Hypothalamus (tissue), 51 donors: ENCODE measurements at places on chromosomes 6 and 20.

DNA sequence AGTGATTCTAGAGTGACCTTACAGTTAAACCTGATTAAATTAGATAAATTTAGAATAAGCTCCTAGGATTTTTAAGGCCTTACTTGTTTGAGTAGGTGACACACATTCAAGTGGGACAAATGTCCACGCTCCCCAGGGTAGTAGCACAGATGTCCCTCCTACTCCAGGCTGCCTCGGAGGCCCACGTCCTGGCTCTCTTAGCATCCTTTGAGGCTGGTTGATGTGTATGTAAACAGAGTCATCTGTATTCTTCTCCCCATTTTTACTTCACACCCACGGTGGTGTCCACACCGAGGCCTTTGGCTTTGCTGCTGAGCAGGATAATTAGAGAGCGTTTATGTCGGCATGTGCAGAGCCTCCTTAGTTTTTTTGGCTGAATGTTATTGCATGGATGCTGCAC is 15.8 kb downstream of the ENTPD6 start:
- no peak for DNase-seq

DNA sequence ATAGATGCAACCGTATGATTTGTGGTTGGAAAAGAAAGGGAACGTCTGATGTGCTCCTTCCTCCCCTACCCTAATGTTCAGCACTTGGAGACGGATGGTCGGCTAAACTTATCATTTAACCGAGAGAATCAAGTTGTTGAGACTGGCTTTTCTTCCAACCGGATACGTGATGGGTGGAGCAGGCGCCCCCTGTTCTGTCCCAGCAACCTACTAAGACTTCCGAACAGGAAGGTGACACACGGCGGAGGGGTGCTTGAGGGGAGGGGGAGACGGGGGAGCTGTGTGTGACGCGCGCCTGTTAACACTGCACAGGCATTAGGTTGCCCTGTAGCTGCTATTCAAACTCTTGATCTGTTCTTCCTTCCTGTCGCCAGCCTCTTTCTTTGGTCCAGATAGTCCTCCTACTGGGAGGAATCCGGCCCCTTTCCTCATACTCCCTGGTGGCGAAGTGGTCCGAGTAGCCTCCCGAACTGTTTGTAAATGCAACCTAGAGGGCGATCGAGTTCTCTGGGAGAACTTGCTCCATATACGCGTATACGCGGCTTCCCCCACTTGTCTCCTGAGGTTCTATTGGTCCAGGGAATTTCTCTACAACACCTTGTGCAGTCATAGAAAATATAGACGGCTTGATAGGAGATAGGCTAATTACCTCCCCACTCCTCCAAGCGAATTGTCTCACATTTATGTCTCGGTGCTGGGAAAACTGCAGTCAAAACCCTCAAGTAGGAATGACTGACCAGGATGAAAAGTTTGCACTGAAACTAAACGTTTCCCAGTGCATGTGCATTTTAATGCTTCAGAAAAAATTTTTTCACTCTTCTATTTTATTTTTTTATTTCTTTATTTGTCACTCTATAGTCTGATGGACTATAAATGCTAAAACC is 126.0 kb upstream of the SLC2A12 start:
- peak; percentile 29 for DNase-seq

GRCh38 chr6:327538-328116 is 35.3 kb downstream of the DUSP22 start:
- DNase-seq, result no peak

- no peak for DNase-seq
These were observed 209.2 kb upstream of the PMEPA1 start for GRCh38 chr20:57919049-57919448.

DNA sequence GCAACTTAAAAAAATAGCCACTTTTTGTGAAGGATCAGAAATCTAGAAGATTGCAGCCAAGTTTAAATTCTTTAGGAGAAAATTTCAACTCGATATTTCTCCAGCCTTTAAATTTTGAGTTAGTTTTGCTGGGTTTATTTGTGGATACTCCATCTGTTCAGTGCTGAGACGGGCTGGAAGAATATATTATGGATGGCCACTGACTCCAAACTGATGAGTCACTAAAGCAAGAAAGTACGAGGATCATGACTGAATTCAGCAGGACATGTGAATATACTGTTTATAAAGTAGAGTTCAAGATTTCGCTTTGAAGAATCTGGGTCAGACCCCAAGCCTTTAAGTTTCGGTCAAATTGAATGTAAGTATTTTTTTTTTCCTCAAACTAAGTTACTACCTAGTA is 199.5 kb downstream of the ADGRB3 start:
- no peak for DNase-seq

GRCh38 chr20:50959543-50960126 is 1.0 kb downstream of the MOCS3 start:
- DNase-seq, result no peak

DNA sequence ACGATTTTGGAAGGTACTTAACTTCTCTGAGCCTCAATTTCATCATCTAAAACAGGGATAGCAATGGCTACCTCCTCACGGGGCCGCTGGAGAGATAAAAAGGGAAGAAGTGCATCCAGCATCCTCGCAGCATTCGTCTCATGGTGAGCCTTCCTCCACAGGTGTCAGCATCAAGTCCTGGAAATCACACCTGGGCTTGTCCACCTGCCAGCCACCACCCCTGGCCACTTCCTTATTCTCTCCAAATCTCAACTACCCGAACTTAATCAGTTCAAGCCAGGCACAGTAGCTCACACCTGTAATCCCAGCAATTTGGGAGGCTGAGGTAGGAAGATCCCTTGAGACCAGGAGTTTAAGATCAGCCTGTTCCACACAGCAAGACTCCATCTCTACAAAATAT is 234.5 kb downstream of the LY86 start:
- no peak for DNase-seq

DNA sequence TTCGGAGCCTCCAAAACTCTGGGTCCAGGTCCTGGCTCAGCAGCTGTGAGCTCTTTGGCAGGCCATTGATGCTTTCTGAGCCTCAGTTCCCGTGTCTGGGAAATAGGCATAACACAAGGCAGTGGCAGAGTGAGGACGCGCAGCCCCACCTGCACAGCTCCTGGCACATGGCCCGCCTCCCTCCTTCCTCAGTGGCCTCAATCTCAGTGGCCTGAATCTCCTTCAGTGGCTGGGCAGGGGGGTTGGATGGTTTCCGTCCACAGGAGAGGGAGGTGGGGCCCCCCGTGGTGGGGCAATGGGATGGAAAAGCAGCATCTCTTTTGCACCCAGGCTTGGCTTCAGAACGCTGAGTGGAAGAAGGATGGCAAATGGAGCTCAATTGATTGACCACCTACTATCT is 5.1 kb downstream of the RSPO4 start:
- DNase-seq, result no peak

- no peak for DNase-seq
These were observed 106.5 kb upstream of the GMDS start for GRCh38 chr6:2351807-2352431.

DNA sequence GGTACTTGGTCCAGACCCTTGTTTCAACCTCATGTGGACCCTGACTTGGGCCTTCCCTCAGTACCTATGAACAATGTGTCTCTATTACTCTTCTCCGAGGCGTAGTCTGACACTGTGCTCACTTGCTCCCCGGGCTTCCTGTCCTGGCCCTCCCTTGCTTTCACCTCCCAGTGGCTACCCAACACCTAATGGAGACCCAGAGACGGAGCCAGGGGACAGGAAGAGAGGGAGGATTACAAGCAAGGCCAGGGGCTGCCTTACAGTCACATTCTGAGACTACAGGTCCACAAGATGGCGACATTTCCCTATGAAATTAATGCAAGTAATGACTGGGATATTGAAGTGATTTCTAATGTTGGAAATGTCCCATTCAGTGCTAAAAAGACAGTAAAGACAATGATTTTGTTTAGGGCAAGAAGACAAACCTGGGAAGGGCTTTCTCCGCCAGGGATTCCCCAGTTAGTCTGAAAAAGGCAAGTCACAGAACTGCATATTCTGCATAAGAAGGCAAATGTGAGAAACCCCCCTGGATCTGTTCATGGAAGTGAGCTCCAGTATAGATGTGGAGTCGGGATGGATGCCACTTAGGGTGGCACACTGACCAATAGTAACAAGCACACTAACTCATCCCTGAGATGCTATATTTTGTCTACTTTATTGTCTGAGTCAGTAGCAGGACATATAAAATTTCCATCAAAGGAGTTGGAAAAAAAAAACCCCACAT is 44.0 kb upstream of the ZBTB24 start:
- peak; percentile 10 for DNase-seq

DNA sequence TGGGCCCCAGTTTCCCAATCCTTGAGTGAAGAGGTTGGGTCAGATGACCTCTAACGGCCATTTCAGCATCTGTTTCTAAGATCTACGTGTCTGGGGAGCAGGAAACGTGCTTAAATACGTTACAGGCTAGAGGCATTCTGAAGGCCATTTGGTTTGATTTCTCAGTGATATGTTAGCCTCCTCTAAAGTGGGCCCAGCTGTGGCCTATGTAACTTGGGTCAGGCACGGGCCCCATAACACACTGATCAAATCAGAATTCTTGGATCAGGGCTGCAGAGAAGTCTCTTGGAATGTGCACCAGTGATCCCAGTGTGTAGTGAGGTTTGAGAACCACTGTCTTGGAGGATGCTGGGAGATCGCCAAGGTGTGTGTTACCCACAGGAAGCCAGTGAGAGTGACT is 36.1 kb upstream of the TGM3 start:
- DNase-seq, result no peak

- peak; percentile 24 for DNase-seq
These were observed 15.9 kb downstream of the NDUFAF5 start for GRCh38 chr20:13800728-13801134.

GRCh38 chr6:102571236-102571908 is 1177.9 kb downstream of the GRIK2 start:
- DNase-seq, result no peak

DNA sequence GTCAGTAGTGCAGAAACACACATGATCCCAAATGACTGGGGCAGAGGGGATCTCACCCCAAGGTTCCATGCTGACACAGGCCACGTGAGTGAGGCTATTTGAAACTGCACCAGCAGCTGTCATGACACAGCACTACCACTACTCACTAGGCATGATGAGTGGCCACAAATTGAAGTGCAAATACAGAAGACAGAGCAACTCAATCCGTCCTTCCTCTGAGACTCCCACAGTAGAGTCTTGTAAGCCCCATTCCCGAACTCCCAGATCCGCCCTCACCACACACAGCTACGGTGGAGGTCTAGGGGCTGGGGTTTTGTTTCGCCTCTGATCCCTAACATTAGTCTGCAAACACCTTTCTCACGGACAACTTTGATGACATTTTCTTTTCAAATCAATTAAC is 113.3 kb upstream of the NUP153 start:
- no peak for DNase-seq

- DNase-seq, result no peak
These were observed 27.4 kb downstream of the EPHA7 start for GRCh38 chr6:93391965-93392364.

GRCh38 chr6:152004036-152004566 is 196.6 kb downstream of the ESR1 start:
- DNase-seq, result no peak

DNA sequence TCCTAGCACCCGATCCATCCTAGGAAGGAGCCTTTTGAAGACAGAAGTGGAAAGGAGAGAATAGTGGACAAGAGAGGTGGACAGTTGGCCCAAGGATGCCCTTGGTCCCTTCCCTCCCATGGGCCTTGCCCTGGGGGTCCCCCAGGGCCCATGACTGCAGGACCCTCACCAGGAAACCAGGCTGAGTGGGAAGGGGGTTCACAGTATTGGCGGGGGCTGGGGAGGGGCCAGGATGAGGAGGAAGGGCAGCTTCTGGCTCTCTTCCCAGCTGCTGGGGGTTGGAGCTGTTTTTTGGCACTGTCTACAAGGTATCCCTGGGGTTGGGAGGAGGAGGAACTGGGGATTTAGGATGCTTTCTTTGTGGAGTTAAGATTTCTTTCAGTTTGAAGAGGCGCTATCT is 4.0 kb upstream of the DSN1 start:
- no peak for DNase-seq

- no peak for DNase-seq
These were observed 95.3 kb downstream of the CD109 start for GRCh38 chr6:73791336-73791735.

- no peak for DNase-seq
These were observed 250.7 kb upstream of the SLC35B3 start for GRCh38 chr6:8686077-8686476.

DNA sequence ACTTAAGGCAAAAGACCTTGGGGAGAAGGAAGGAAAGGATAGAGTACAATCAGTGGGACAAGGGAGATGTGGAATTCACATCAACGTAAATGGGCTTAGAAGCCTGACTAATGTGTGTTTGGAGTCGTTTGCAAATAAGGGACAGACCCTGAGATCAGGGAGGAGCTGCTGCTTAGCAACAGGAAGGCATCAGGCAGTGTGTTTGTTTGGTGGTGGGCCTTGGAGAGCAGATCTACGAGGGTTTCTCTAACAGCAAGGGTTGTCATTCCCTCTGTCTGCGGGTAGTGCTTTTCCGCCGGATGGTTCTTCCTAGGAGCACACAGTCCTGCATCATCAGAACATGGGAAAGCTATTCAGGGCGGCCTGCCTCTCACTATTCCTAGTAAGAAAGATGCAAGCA is 40.4 kb downstream of the C6orf118 start:
- DNase-seq, result no peak

DNA sequence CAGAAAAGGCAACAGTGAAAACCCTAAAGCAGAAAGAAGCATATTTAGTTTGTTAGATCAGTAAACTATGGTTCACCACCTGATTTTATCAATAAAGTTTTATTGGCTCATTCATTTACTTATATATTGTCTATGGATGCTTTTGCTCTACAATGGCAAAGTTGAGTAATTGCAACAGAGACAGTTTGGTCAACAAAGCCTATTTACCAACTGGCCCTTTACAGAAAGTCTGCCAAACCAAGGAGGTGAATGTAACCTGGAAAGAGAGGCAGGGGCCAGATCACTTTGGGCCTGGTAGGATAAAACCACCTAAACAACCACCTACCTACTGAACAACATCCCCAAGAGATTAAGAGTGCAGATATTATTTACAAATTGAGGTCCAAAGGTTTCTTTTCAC is 19.4 kb downstream of the SAYSD1 start:
- DNase-seq, result no peak

- no peak for DNase-seq
These were observed 1.4 kb upstream of the SLC29A1 start for GRCh38 chr6:44221961-44222335.

GRCh38 chr6:40654828-40655227 is 67.7 kb upstream of the LRFN2 start:
- DNase-seq, result no peak

- DNase-seq, result no peak
These were observed 48.9 kb downstream of the PRDM1 start for GRCh38 chr6:106134906-106135634.

DNA sequence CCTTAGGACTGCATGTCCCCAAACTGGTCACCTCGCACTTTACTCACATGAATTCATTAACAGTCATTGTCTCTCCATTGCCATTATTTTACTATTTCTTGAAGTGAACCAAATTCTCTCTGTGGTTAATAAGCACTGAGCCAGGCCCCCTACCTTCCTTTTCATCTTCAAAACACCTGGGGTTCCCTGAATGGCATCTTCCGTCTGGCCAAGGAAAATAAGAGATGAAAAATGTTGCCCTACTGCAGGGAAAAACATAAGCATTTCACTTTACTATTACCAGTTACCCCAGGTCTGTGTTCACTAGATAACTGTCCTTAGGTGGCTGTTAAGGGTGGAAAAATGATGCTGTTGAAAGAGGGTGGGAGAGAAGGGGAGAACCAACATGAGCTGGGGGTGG is 10.0 kb upstream of the NKX2-2 start:
- no peak for DNase-seq

- DNase-seq, result peak; percentile 60
These were observed 641 bp downstream of the ARFGEF2 start for GRCh38 chr20:48921883-48922820.

- DNase-seq, result no peak
These were observed 51.5 kb downstream of the AIG1 start for GRCh38 chr6:143112084-143112768.

GRCh38 chr20:1493536-1493935 is 2.3 kb upstream of the SIRPB2 start:
- no peak for DNase-seq
